ENCODE measurements at places on chromosomes 4 and X. TPM values are rescaled to one million over a fixed set of nuclear protein-coding genes. Genes with fewer than 3 reads are reported as not detected.

GRCh38 chr4:57866468-57867171 is 756.4 kb upstream of the IGFBP7 start:
- no peak for DNase-seq

DNA sequence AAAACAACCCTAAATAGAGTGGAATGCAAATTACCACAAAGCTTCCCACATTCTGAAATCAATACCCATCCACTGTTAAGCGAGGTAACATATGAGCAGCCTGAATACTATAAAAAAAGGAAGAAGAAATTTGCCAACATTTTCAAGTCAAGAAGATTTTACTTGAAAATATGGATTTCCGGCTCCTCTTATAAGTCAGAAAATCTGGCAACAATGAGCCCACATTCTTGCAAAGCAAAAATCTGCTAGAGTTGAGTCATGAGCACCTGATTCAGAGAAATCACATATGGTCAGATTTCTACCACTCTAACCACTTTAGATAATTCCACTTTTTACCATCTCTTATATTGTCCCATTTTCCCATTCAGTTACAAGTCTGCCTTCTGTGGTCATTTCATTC is 395.7 kb downstream of the DTHD1 start:
- DNase-seq: no peak

GRCh38 chrX:39985551-39985950 is 112.2 kb downstream of the BCOR start:
- DNase-seq: no peak

STATH gene
- total RNA-seq: not detected

DOK7 gene
- not detected for total RNA-seq

IL3RA gene
- total RNA-seq: 0.76 TPM

MTNR1A gene
- not detected for total RNA-seq
